Right ventricle myocardium superior (tissue), 1 donor: ENCODE measurements at places on chromosomes 1 and 21.

- DNase-seq: no peak
Observed at GRCh38 chr1:246613096-246613758, 47.0 kb downstream of the CNST start.

DNA sequence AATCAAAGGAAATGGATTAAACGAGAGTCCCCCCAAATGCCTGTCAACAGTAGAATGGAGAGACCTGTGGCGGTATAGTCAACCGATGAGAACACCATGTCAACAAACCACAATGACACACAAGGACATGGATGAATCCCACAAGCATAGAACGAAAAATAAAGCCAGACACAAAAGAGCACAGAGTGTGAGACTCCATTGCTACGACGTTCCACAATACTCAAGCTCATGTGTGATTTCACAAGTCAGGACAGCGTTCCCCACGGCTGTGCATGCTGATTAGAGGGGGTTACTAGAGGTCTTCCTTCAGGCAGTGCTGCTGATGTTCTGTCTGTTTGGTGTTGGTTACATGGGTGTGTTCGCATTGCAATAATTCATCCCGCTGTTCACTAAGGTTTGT, 5.8 kb upstream of the PLA2G2D start:
- DNase-seq: no peak

- DNase-seq: no peak
Observed at GRCh38 chr1:44073528-44073927, 42.3 kb upstream of the SLC6A9 start.

GRCh38 chr1:26134466-26134865, 22.8 kb downstream of the PDIK1L start:
- DNase-seq: no peak

DNA sequence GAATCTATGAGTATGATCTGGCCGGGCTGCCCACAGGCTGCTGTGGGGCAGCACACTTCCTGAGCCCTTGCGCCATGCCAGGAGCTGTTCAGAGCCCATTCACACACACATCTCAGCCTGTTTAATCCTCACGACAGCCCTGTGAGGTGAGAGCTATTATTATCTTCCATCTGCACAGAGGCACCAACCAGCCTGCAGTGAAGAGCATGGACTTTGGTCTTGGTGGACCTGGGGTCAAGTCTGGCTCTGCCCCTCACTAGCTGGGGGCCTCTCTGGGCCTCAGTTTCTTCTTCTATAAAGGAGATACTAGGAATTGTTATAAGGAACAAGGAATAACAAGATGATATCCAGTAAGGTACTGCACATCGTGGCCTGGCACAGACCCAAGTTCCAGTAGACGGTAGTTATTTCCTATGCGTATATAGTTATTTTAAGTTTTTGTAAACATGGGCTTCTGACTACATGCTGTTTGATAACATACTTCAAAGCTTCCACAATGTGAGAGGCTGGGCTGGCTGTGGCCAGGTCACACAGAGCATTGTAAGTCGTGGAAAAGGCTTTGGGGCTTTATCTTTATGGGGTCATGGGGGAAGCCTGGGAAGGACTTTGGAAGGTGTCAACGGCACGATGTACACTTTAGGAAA, 3.4 kb upstream of the PADI2 start:
- no peak for DNase-seq

DNA sequence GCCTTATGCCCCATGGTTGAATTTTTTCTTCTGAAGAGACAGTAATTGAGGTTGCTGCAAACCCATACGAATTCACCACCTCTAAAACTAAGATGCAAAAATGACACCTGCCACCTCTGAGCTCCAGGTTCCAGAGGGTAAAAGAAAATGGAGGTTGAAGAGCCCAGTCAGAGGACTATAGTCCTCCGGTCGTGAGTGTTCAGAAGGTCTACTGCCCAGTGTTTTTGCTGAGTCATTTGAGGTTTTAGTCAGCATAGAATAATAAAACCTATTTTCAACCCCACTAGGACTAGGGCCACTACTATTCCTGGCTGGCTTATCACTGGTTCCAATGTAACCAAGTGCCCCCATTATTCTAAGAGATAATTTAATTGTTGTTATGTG, 12.9 kb upstream of the SLAMF7 start:
- no peak for DNase-seq

- DNase-seq: no peak
Observed at GRCh38 chr1:209356976-209357377, 226.5 kb upstream of the CAMK1G start.

GRCh38 chr1:171935664-171936063, 94.4 kb downstream of the DNM3 start:
- DNase-seq: no peak

DNA sequence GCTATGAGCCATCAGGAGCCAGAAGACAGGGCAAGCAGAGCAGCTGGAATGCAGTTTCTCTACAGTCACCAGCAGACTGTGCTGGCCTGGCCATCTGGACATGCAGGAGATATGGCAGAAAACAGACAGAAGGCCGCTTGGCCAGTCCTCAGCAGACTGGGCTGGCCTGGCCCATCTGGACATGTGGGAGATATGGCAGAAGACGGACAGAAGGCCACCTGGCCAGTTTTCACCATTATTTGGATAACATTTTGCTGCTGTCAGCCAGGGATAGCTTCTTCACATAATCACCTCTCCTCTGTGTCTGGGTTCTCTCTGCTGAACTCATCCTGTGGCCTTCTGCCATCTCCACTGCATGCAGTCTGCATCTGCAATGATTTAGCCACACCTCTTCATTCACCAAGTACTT, 25.0 kb upstream of the CACYBP start:
- DNase-seq: peak; percentile 61

- no peak for DNase-seq
Observed at GRCh38 chr21:34554227-34554626, 42.2 kb upstream of the KCNE1 start.

GRCh38 chr1:7103874-7104273, 318.6 kb downstream of the CAMTA1 start:
- DNase-seq: no peak

GRCh38 chr1:179177182-179177581, 52.3 kb downstream of the ABL2 start:
- no peak for DNase-seq

DNA sequence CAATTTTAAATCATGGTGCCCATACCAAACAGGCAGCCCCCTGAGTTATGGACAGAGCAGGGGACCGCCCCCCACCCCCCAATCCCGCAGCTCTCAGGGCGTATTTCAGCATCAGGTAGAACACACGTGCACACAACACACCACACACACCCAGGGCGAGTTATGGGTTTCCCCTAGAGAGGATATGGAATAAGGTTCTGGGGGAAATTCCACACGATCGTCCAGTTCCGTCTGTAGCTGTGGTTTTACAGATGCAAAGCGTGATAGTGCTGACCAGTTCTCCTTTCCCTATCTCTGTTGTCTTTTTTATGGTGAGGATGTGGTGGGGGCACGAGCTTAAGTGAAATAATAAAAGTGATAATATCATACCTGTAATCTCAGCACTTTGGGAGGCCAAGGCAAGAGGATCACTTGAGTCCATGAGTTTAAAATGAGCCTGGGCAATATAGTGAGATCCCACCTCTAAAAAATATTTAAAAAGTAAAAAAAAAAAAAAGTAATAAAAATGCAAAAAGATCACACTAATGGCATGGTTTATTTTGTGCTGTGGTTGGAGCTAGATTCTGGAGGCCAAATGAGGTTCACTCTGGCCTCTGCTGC, 25.1 kb downstream of the C2CD2 start:
- no peak for DNase-seq

DNA sequence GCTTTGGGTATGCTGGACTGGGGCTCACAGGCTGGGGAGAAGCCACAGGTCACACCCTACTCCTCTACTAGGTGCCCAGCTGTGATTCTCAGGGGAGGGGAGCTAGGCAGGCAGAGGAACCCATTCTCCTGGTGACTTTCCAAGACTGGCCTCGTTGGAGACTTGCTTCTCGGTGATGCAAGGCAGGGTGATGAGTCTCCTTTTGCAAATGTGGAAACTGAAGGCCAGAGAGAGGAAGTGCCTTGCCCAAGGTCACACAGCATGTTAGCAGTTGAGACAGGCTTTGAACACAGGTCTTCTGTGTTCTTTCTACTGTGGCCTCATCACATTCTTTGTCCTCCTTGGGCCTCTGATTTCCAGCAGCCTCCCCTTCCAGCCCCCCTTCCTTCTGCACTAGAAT, 20.5 kb upstream of the C1QA start:
- no peak for DNase-seq

- DNase-seq: no peak
Observed at GRCh38 chr1:203130358-203130985, 2.9 kb downstream of the ADORA1 start.

DNA sequence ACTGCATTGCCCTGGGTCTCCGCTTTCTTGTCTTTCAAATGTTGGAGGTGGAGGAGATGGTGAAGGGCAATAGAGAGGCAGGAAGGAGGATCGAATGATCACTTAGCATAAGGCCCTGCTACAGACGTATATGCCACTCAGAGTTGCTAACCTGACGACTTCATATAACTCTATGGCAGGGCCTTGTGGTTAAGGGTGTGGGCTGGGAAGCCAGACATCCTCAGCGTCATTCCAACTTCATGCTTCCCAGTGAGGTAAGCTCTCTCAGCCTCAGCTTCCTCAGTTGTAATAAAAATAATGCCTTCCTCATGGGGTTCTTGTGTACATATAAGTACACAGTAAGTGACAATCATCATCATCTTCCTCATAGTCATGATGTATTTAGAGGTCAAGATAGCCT, 54.6 kb downstream of the CASQ2 start:
- DNase-seq: no peak

DNA sequence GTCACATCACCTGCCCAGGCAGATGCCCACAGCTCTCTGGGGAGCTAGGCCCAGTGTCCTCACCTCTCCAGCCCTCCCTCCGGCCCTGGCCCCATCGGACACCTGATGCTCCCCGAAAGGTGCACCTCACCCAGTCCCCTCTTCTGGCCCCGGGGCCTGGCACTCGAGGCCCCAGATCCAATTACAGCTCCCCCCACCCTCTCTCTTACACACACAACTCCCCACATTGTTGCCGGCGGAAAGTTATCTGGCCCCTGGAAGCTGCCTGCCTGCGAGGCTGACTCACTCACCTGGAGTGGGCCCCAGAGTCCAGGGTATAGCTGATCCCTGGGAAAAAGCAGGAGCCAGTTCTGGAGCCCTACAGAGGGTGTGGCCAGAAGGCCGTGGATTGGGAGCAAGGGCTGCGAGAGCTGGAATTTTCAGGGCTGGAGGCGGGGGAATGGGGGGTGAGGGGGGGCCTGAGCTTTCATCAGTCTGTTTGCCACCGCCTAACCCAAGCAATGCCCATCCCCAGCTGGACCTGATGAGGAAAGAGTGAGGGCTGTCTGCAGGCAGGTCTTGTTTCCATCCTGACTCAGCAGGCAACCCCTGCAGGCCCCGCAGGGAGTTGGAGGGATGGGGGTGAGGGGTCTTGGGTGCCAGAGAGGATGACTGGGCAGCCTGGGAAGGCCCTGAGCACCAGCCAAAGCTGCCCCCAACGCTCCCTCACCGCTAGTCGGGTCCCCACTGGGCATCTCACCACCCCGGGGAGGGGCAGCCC, 948 bp downstream of the FBXO2 start:
- DNase-seq: no peak

DNA sequence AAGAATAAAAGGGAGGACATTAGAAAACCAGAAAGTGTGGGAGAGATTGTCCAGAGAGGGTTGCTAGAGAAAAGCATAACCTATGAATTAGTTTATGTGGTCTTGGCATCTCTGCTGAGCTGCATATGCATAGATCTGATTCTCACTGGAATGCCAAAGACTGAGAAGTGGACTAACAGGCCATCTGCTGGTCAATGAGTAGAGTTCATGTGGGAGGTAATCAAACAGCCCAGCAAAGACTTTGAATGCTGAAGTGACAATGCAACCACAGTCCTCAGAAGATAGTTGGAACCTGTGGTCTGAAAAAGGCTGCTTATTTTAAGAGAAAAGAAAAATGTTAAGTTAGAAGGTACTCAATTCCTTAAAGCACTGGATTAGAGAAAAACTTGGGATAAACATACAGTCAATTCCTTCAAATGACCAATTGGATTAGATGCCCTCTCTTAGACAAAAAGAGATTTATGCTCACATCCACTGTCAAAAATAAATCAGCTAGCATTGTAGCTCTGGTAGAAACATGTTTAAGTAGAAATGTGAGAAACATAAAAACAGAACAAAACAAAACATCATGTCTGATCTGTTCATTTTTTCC, 382.8 kb downstream of the AMY1C start:
- DNase-seq: no peak
